AG04450 (cell line): ENCODE measurements at places on chromosomes 16 and 17. TPM values are rescaled to one million over a fixed set of nuclear protein-coding genes. Genes with fewer than 3 reads are reported as not detected.

Gene TMEM114
- polyA plus RNA-seq, result not detected in 2 replicates

Gene CDK3
- polyA plus RNA-seq, result 2.7 and 2.9 TPM in 2 replicates

Gene OTOP2
- polyA plus RNA-seq, result not detected in 2 replicates

Gene ICAM2
- polyA plus RNA-seq, result 0.16 and 0.52 TPM in 2 replicates

Gene ADAD2
- polyA plus RNA-seq, result not detected in 2 replicates

Gene CD300H
- not detected in 2 replicates for polyA plus RNA-seq
